Type B pancreatic cell (in vitro differentiated cells): ENCODE measurements at places on chromosomes 1 and 21.

DNA sequence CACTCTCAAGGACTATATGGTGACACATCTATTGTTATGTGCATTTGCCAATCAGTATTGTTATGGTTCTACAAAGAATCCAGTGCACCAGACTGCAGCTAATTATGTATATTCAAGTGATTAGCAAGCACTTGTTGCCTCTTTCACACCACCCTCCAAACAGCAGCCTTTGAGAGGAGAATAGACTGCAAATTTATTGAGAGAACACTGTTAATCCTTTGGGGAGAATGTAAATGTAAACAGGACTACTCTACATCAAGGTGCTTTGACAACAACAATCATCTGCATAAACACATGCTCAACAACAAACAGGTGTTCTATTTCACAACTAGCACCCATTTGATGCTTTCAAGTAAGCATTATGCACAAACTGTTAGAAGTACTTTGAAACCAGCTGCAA is 117.4 kb downstream of the AKT3 start:
- H3K27me3 ChIP-seq = no peaks in the 10 kb centered on the region
- no peak for DNase-seq
- H3K4me3 ChIP-seq = no peak overlapping the region
- H3K36me3 ChIP-seq = no peaks in the 10 kb centered on the region

DNA sequence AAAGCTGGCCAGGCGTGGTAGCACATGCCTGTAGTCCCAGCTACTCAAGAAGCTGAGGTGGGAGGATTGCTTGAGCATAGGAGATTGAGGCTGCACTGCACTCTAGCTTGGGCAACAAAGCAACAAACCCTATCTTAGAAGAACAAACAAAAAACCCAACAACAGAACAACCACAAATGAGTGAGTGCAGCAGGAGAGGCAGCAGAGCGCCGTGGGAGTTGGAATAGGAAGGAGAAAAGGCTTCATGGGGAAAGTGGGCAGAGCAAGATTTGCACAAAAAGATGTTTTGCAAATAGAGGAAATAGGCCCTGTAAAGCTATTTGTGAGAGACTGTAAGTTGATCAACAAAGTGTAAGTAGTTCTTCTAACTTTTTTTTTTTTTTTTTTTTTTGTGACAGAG is 19.6 kb downstream of the SMAP2 start:
- H3K4me3 ChIP-seq = no peak overlapping the region
- H3K36me3 ChIP-seq = peaks cover 3% of the 10 kb centered on the region
- DNase-seq = no peak
- H3K4me1 ChIP-seq = peaks cover 9% of the 10 kb centered on the region
- no peaks in the 10 kb centered on the region for H3K27me3 ChIP-seq
- H3K27ac ChIP-seq = no peak overlapping the region

DNA sequence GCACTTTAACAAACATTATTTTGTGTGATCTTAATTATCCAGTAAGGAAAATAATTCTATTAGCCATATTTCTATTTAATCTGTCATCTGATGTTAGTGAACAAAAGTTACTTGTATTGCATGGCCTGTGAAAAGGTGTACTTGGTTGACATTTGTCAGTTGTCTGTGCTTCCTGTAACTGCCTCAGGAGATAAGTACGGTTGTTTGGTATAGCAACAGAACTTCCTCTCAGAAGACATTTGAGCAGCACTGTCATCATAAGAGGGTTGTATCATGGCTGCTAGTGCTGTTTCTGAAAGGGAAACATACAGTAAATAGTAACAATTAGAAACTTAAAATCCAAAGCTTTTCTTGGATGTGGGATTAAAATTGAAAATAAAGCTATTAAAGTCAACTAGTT is 3.4 kb downstream of the BLZF1 start:
- H3K4me1 ChIP-seq = no peaks in the 10 kb centered on the region
- no peaks in the 10 kb centered on the region for H3K27me3 ChIP-seq
- peaks cover 5% of the 10 kb centered on the region for H3K36me3 ChIP-seq
- H3K4me3 ChIP-seq = no peak overlapping the region
- no peak overlapping the region for H3K27ac ChIP-seq

- H3K36me3 ChIP-seq = no peaks in the 10 kb centered on the region
- no peak overlapping the region for H3K4me3 ChIP-seq
- DNase-seq = no peak
- no peaks in the 10 kb centered on the region for H3K27me3 ChIP-seq
- peaks cover 9% of the 10 kb centered on the region for H3K4me1 ChIP-seq
- no peak overlapping the region for H3K27ac ChIP-seq
Observed at GRCh38 chr21:45098867-45099266, 24.5 kb downstream of the ADARB1 start.
